Inflammatory macrophage treated with lipopolysaccharide for 1 hour (primary cell): ENCODE measurements at places on chromosomes 7 and 10.

DNA sequence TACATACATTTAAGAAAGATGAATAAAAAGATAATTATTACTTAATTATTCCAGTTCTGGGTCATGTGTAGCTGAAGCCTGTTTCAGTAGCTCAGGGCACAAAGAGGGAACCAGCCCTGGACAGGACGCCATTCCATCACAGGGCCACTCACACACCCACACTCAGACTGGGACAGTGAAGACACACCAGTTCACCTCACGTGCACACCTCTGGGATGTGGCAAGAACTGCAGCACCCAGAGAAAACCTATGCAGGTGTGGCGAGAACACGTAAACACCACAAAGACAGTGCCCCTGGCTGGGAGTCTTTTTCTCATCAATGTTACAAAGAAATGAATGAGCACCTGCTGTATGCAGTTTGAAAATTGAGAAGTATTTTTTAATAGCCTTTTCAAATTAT, 1.6 kb upstream of the IDI1 start:
- peak; percentile 43 for DNase-seq

GRCh38 chr10:116615199-116615776, 5.5 kb upstream of the PNLIPRP2 start:
- DNase-seq: no peak

DNA sequence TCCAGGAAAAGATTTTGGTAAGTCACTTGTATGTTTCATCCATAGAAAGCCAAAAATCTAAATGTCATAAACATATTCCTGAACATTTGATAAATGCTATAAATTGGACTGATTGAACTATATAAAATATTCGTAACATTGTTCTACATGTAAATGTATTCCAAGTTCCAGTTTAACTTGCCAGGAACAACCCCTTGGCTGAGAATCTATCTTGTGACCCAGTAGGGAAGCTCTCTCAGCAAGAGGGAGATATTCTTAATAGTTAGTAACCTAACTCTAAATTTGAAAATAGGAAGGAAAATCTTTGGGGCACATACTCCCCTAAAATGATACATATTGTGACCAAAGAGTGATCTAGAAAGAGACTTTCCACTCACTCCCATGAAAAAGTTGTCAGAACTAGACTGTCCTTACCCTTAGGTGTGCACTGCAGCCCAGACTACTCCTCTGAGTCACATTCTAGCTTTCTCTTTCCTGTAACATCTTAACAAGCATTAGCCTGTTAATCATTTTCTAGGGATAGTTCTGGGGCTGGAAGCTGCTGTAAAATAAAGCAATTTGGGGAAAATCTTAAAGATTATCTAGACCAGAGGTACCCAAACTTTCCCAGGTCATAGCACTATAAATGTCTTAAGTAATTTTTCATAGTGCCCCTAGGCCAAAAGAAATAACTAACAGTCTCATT, 73.7 kb upstream of the SKAP2 start:
- no peak for DNase-seq

DNA sequence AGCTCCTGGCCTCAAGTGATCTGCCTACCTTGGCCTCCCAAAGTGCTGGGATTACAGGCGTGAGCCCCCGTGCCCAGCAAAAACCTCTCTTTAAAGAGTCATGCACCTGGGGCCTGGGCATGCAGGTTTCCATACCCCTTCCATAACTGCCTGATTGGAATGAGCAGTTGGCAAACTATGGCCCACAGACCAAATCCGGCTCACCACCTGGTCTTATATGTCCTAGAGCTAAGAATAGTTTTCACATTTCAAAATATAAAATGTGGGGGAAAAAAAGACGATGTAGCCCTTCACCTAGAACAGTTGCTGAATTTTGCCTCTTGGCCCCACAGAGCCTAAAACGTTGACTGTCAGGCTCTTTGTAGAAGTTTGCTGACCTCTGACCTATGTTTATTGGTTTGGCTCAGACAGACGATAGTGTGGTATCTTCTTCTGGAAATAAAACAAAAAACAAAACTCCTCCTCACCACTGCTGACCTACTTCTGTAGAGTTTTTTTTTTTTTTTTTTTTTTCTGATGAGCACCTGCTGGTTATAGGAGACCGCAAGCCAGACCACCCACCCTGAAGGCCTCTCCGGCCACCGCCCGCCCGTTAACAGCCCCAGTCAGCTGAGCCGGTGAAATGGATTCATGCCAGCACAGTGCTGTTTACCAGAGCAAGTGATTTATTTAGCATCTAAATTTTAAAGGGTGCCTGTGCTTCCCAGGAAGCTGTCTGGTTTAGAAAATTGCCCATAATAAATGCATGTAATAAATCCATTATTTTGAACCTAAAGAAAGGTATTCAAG, 33.5 kb upstream of the SFRP5 start:
- no peak for DNase-seq

DNA sequence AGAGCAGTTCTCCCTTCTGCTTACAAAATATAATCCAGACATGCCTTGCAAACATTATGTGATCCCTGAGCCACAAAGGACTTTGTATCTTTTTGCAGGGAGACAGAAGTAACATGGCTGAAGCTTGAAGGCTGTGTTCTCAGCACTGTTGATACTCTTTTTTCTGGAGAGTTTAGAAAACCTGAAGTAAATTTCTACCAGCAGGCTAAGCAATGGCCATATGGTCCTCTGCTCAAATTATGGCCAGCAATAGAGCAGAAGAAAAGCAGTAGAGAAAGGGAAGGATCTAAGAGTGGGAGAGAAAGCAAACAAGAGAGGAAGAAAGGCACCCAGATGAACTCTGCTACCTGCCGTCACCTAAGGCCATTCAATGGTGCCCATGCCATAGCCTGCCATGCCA, 98.4 kb downstream of the ABLIM1 start:
- no peak for DNase-seq

GRCh38 chr10:70587045-70587658, 15.4 kb downstream of the PRF1 start:
- no peak for DNase-seq

- no peak for DNase-seq
Measured at GRCh38 chr10:105952153-105952552, 1212.4 kb downstream of the SORCS1 start.

GRCh38 chr7:37205451-37205850, 243.2 kb downstream of the ELMO1 start:
- no peak for DNase-seq

DNA sequence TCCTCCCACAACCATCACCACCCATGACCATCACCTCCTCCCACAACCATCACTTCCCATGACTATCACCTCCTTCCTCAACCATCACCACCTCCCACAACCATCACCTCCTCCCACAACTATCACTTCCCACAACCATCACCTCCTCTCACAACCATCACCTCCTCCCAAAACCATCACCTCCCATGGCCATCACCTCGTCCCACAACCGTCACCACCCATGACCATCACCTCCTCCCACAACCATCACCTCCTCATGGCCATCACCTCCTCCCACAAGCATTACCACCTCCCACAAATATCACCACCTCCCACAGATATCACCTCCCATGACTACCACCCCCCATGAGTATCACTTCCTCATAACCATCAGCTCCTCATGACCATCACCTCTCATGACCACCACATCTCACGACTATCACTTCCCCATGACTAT, 52.2 kb downstream of the PDGFA start:
- no peak for DNase-seq

DNA sequence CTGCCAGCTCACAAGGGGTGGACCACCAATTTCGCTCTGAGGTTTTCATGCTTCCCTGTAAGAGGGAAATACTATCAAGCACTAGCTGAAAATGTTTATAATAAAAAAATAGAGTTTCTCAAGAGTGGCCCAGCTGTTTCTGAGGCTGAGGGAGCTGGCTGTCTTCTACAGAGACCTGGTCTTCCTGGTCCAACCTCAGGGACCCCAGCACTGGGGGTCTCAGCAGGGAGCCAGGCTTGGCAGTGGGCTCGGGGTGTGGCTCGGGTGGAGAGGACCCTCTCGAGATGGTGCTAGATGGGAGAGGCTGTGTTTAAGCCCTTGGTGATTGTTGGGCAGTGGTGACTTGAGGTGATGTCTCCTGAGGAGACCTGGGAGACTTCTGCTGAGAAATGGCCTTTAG, 87.3 kb upstream of the SHH start:
- DNase-seq: no peak
